Tibial nerve (tissue), 4 donors: ENCODE measurements at places on chromosomes 4 and X.

DNA sequence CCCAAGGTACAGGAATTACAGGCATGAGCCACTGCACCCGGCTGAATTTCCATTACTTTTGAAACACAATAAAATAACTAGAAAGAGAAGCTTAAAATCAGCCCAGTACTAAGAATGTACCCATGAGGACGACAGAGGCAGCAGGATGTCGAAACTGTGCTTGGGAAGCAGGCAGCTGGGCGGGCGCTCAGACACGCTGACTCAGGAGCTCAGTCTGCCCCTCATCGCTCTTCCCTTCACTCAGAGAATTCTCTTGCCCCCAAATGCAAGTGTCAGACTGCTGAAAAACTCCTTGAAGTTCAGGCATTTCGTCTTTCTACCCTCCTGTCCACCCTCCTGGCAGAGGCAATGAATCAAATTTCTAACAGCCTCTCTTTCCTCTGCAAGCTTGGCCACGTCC lies 41.0 kb upstream of the CDKN2AIP start:
- no peak for DNase-seq

DNA sequence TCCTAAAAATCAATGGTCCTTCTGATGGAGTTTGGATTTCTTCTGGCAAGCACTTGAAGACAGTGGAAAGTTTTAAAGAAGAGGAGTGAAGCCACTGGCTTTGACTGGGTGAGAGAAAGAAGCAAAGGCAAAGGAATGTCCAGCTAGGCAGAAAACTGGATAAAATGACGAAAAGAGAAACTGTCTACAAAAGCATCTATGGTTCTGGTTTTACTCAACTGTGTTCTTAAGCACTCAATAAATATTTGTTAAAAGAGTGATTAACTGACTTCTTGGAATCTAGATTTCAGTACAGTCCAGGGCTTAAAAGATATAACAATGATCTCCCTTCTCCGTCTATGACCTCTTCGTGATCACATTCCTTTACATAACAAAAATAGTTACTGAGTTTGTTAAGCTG lies 52.4 kb downstream of the PACRGL start:
- no peak for DNase-seq

DNA sequence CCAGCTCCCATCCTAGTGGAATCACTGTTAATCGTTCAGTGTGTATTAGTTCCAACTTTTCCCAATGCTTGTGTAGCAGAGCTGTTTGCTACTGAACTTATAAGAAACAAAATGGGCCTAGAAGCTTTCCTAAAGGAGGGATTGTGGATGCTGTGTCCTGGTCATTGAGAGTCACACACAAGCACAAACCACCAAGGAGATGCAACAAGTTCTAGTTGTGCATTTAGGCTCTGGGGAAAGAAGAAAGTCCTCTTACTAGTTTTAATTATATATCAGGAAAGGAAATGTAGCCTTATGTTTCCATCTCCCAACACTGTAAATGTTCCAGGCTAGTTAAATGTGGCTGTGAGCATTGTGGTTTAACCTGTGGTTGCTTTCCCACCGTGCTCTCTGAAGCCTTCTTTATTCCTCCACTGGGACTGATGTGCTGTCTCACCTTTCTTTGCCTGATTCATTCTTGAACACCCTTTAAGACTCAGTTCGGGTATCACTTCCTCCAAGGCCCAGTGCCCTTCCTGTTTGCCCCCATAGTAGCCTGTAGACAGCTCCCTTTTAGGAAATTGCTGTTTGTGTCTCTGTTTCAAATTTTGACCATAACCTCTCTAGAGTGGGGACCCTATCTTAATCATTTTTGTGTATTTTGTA lies 34.3 kb downstream of the ATP10D start:
- no peak for DNase-seq

GRCh38 chrX:21715825-21716224 lies 42.1 kb downstream of the SMPX start:
- no peak for DNase-seq

GRCh38 chrX:17456526-17456925 lies 81.5 kb downstream of the NHS start:
- DNase-seq, result no peak

DNA sequence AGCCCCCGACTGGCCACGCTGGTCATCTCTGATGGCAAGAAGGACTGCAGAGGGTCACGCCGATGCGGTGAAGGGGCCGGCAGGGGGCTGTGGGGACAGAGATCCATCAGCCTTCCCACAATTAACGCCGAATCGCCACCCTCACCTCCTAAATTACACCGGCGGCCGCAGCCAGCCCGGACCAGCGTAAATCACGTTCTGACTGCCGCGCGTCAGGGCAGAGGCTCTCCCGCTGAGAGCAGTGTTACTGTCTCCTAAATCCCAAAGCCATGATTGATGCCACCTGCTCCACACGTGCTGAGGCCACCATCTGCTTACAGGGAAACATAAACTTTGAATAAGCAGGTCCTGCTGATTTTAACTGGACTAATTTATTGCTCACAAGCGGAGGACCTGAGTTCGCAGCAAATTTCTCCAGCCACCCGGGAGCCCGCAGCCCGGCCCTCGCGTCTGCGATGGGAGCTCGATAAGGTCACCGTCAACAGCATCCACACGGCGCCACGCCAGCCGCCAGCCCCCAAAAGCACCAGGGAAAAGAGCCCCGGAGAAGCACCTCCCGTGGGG lies 127.3 kb upstream of the NKX1-1 start:
- no peak for DNase-seq

DNA sequence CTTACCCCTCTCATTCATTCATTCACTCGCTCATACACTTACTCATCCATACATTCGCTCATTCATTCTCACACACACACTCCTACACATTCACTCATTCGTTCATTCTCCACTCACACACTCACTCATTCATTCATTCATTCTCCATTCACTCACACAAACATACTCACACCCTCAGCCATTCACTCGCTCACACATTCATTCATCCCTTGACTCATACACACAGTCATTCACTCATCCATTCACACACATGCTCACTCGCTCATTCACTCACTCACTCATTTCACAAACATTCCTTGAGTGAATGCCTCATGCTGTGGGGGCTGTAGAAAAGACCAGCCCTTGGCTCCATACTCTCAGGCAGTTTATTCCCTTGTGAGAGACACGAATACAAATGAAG lies 151.1 kb upstream of the MAMLD1 start:
- no peak for DNase-seq

DNA sequence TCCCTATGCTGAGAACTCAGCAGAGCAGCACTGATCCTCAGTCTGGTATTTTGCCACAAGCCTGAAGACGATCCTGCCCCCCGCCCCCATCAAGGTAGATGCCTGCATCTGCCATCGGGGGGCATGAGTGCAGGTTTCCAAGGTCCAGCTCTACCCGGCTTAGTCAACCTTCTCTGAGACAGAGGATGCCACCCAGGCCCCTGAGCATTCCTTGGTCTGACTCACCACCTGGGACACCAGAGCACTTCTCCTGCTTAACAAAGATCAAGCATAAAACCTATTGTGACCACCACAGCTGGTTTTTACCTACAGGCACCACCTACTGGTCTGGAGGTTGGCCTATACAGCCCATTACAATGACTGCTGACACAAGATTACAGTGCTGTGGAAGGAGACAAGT lies 1168.1 kb downstream of the PCDH19 start:
- DNase-seq, result no peak

DNA sequence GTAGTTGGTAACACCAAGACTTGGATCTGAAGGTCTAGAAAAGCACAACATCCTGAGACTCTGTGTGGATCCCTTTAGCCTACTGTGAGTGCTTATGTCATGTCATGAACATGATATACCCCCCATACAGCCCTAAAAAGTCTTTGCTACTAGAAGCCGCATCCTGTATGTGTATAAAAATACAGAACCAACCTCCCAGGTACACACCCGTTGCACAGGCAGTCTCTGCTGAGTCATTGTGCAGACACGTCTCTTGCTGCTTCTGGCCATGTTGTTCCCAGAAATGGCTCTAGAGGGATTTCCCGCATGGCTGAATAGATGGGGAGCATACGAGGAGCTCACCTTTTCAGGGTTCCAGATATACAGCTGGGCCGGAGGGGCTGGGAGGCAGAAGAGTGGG lies 93.3 kb downstream of the MAMLD1 start:
- DNase-seq, result no peak

DNA sequence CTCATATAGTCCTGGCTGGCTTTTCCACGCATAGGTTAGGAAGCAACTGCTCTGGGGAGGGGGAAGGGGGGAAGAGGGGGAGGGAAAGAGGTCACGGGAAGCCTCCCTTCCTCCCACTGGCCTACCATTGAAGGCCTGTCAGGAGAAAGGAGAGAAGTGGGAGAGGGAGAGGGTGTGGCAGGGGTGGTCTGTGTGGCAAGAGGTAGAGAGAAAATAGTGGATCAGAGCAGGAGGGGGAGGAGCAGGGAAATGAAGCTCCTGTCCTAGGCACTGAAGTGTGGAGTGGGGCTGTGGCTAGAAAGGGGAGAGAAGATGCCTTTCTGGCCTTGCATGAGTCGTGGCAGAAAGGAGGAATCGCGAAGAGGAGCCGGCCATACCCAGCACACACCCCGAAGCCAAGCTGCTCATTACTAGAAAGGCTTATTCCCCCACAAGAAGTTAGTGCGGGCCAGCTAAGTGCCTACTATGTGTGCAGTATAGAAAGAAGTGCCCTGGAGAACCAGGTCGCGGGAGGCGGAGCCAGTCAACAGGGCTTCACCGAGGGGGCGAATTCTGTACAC lies 1.1 kb upstream of the TMEM164 start:
- no peak for DNase-seq

DNA sequence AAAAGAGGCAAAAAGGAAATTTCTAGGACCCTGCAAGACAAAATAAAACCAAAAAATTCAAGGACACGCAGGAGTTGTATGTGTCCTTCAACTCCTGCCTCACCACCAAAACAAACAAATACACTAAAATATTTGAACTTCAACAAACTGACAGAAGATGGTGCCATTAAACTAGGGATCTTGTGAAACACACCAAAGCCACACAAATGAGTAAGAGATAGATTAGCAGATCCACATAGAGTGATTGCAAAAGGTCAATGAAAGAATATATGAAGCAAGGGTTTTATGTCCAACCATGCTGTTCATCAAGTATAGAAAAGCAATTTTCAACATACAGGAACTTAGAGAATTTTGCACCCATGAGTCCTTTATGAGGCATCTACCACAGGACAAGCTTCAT lies 40.1 kb upstream of the SCML1 start:
- DNase-seq, result no peak

DNA sequence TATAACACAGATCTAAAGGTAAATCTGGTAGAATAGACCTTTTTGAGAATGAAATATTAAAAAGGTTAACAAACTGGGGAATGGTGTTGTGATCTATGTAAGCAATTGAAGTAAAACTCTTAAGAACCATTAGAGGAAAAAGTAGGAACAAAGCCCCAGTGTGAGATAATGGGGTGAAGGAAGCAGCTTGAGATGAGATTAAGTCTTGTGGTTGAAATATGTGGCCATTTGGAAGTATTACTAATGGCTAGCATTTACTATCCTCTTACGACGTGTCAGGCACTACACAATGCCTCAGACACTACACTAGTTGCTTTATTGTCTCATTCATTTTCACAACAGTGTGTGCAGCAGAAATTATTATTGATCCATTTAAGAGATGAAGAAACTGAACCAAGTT lies 25.9 kb upstream of the NDNF start:
- DNase-seq, result no peak

GRCh38 chr4:115803825-115804224 lies 690.4 kb upstream of the NDST4 start:
- DNase-seq, result no peak

DNA sequence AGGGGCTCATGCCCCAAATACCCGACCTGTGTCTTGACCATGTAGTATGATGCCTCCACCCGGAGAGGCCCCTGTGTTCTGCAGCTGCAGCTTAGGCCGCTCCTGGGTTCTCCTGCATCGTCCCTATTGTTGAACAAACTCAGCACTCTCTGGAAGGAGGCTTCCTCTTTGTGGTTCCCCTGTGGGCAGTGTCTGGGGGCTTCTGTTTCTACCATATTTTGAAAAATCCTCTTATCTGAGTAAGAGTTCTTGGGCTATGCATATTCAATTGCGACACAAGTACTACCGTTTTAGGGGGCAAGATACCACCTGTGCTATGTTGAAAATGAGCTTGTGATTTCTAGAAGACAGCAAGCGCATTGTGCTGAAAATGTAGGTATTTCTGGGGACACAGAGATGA lies 276.6 kb downstream of the DHRSX start:
- DNase-seq, result no peak

- no peak for DNase-seq
These were observed 145.0 kb upstream of the LEF1 start for GRCh38 chr4:108313546-108314339.

DNA sequence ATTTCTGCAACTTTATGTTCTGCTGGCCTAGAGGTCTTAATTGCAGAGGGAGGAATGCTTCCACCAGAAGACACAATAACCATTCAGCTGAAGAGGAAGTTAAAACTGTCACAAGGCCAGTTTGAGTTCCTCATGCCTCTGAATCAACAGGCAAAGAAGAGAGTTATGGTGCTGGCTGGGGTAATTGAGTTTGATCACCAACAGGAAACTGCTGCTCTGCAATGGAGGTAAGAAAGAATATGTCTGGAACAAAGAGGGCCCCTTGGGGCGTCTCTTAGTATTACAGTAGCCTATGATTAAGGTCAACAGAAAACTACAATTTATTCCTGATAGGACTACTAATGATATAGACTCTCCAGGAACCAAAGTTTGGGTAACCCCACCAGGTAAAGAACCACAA lies 744.0 kb downstream of the FSTL5 start:
- DNase-seq, result no peak

DNA sequence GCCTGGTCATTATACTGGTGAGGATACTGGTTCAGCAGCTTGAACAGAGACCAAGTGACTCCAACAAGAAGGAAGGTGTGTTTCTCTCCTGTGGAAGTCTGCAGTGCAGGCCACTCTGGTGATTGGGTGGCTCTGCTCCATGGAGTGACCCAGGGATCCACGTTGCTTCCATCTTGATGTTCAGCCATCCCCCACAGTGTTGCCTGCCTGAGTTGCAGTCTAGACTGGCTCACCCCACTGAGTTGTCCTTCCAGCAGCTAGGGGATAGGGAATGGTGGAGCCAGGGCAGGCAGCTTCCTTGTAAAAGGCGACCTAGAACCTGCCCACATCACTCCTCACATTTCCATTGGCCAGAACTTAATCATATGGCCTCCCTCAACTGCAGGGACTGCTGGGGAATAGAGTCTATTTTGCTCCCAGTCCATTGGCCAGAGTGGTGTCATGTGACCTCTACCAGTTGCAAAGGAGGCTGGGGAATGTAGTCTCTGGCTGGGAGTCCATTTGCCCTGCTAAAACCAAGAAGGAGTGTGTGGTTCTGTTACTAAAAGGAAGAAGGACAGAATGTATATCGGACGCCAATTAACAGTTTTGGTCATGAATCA lies 8.0 kb downstream of the MAN2B2 start:
- DNase-seq, result no peak

GRCh38 chr4:69057620-69058409 lies 38.5 kb upstream of the UGT2B7 start:
- DNase-seq, result no peak

DNA sequence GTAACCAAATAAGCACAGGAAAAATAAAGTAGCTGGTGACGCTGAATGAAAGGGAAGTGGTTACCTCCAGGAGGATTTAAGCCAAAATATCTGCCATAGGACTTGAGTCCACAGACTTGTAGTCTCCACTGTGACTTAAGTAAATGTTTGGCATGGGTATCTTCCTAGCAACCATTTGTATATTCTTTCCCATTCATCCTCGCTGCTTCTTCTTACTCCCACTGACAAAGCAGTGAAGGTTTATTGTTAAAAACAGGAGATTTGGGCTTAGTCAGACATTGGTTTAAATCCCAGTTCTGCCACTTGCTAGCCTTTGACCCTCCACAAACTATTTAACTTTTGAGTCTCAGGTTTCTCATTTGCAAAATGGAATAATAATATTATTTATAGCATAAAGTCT lies 22.3 kb downstream of the COL4A6 start:
- DNase-seq, result no peak
